ENCODE measurements at places on chromosomes 3 and 15.

DNA sequence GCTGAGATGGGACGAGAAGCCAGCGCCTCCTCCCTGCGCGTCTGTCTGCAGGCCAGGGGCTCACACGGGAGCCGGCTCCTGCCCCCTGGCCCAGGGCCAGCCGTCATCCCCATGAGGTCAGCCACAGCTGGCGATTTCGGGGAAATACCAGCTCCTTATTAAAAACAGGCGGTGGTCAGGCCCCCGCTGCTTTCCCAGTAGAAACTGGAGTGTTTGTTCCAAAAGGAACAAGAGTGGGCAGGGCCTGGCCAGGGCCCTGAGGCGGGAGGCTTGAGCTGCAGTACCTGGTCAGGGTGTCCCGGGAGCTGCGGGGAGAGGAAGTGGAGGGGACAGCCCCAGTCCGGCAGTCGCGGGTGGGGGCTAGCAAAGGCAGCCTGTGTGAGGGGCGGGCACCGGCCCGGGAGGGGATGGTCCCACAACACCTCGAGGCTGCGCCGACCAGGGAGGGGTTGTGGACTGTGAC, 17.8 kb downstream of the MYL3 start:
- no peak for DNase-seq

DNA sequence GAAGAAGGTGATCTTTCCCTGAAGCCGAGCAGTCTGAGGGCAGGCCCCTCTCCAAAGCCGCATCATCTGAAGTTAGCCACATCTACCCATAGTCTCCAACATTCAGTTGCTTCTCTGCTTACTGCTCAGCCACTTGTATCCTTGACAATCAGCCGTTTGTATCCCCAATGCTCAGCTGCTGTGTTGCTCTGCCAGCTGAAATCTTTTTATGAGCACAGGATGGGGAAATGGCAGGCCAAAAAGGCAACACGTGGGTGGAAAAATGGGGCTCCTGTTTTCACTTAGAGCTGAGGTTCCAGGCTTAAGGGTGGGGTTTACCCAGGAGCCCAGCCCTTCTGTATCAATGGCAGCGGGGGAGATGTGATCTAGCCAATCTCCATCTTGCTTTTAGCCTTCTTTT, 36.3 kb downstream of the METTL6 start:
- DNase-seq: no peak

- no peak for DNase-seq
Observed at GRCh38 chr3:176583956-176584355, 613.3 kb downstream of the TBL1XR1 start.

GRCh38 chr3:17645074-17645698, 97.2 kb downstream of the TBC1D5 start:
- peak; percentile 30 for DNase-seq

DNA sequence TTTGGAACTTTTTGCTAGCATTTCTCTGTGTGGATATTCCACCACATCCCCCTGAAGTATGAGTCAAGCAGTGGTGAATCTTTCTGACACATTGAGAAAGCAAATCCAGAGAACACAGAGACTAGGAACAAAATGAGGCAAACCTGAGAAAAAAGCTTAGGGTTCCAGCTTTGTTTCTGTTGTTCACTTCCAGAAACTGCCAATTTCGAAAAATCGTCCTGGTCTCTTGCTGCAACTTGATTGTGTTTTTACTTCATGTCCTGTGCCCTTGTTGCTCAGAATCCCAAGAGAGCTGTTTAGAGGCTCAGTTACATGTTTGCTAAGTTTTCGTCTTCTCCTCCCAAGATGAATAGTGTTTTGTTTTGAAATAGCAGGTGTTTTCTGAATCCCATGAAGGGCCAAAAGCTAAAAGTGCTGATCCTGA, 13.7 kb downstream of the MAP2K1 start:
- no peak for DNase-seq

DNA sequence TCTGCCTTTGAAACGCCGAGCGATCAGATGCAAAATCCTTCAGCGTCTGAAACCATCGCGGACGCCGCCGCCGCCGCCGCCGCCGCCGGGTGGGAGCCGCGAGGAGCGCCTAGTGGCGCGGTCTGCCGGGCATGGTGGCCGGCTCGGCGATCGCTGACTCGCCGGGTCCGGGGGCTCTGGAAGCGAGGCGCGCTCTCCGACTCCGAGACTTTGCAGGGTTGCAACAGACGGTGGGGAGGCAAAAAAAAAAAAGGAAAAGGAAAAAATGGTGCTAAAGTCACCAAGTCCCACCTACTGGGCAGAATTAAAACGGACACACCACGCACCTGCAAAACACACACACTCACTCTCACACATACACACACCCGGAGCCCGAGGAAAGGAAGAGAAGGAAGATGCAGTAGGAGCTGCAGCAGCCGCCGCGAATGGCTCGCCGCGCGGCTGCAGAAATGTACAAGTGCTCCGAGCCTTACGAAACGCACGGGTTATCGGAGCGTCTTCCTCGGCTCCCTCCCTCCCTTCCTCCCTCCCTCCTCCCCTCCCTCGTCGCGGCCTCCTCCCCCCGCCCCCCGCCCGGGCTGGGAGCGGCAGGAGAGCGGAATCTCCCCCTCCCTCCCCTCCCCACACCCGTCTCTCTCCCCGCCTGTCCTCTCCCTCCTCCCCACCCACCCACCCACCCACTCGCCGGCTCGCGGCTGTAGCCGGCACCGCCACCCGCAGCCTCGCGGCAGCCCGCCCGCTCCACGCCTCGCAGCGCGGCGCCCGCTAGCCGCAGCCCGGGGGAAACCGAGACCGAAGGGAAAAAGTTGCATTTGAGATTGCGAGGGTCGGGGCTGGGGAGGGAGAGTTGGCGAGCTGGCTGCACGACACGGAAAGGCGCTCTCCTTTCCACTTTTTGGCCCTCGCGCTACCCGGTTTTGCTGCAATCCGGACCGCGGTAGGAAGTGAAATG, at the start of gene NTRK3:
TSS of gene NTRK3 (minus strand) at position 461 of the 952 bp plus-strand sequence. CDS start 586 bp downstream, outside the sequence.
- no peak for DNase-seq

DNA sequence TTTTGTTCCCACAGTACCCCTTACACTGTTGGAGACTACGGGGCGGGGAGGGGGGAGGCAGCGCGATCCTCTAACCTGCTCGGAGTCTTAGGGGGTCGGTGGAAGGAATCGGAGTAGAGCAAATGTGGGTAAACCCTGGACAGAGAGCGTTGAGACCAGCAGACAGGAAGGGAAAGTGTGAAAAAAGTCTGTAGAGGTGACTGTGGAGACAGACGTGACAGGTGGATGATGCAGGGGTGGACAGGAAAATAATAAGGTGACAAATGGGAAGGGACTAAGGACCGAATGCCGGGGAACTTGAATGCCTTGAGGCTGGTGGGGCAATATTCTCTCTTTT, 424 bp downstream of the EAF2 start:
- DNase-seq: no peak

DNA sequence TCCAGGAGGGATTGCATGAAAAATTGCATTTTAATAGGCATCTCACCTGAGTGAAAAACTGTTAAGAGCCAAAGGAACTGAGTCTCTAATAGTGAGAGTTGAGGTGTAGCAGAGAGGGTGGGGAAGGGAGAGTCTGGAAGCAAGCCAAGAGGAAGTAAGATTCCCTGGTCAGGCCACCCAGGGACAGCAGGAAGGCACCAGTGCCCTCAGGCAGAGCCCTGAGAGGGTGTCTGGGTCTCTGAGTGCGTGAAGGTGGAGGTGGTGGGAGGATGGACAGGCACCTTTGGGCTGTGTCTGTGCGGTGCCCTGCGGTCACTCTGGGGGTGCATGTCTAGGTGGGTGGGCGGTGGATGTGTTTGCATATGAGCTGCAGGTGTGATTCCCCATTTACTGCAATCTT, 300.4 kb upstream of the ROPN1 start:
- DNase-seq: no peak

DNA sequence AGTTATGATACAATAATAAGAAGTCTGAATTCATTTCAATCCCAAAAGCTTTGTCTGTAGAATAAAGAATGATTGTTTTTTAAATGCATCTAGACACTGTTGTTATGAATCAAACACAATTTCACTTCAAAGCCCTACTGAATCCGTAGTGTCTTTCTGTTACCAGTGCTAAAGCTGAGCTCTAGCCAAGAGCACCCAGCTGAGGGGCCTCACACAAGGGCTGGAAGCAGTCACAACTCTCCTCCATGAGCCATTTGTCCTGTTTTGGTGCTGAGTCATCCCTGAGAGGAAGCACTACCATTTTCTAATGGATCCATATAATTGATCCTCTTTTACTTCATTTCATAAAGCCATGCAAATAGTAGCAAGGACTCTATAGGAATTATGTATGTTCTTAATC, 158.2 kb upstream of the ANKRD28 start:
- DNase-seq: no peak

All from GDM1 (cell line).